ENCODE measurements at places on chromosomes 1 and 21. TPM values are rescaled to one million over a fixed set of nuclear protein-coding genes. Genes with fewer than 3 reads are reported as not detected.

The FHAD1 gene
- polyA plus RNA-seq = 3.9 TPM

- DNase-seq = no peak
Observed at GRCh38 chr1:160844447-160845232, 18.0 kb downstream of the CD244 start.

DNA sequence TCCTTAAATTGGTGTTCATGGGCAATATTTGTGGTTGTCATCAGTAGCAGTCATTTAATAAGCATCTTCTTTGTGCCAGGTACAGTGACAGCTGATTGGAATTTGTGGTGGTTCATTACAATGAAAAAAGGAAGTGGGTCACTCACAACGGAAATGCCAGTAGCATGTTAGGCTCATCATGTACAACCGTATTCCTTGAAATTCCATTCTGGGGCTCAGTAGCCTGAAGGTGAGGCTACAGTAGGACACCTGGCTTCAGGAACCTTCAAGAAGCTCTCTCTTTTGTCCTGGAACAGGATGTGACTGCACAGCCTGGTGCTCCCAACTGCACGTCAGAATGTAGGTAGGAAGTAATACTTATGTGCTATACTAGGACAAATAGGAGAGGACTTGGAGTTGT, 93.9 kb downstream of the ST3GAL3 start:
- no peak for DNase-seq

DNA sequence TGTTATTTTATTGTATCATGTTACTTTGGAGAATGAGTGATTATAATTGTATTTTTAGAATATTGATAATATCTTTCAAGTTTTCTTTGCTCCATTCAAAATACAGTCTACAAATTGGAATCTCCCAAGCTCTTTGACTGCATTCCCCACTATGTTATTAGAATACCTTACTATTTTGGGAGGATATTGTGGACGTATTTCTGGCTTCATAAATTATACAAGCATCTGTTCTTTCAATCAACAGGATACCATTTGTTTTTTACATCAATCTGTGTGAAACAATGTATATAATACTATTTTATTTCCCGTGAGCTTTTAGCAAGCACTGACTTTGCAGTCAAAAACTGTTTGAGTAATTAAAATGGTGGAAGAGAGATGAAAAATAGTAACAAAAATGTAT, 226.5 kb downstream of the PTPRC start:
- DNase-seq = no peak

- DNase-seq = no peak
Observed at GRCh38 chr21:27225151-27225550, 258.3 kb upstream of the ADAMTS5 start.

DNA sequence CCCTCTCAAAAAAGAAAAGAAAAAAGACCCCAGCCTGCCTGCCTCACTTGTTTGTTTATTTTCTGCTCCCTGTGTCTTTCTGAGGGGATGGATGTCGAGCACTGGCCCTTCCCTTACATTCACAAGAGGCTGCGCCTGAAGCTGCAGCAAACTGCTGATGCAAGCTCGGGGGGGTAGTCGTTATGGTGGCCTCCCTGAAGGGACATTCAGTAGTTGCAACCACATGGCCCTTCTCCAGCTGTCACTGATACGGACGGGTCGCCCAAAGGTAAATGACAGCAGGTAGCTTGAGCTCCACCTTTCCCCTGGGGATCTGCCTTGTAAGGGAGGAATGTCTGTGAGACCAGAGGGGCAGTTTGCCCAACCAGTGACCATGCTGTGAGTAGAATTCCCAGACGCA, 17.7 kb downstream of the PLEKHM2 start:
- no peak for DNase-seq

- DNase-seq = peak; percentile 3
Observed at GRCh38 chr1:61746813-61747212, 4.5 kb downstream of the PATJ start.

The CFAP141 gene
- 4.4 TPM for polyA plus RNA-seq

The SPRR2F gene
- polyA plus RNA-seq = not detected

The TSPAN2 gene
- polyA plus RNA-seq = 7.9 TPM

The CYP4B1 gene
- polyA plus RNA-seq = 2.8 TPM

DNA sequence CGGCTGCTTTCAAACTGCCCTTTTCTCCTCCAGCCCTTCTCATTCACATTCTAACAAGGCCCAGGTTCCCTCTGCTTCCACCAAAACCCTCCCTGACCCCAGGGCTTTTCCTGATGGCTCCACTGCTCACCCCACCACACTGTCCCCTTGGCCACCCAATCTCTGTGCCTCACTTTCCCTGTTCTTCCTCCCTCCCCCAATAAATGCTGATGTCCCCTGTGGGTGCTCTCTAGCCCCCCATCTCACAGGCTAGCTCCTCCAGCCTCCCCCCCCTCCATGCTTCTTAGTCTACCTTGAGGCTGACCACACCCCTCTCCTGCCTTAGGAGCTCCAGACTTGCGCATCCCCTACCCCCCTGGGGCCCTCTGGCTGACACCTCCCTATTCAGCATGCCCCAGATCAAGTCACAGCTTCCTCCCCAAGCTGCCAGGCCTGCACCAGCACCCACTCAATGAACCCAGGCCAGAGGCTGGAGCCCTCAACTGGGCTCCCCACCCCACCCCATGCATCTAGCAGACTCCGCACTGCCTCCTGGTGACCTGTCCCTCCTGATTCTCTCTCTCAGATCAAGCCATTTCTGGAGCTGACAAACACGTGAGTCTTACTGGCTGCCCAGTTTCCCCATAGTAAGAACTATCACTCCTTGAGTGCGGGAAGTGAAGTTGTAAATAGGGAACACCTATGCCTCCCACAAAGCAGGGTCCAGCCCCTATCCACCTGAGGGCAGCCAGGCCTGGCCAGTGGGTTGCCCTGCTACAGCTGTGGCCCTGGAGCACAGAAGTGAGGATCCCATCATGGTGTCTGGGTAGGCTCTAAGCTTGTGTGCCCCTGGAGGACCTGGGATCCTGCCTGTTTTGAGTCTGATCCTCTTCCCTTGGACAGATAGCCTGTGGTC, 117.9 kb downstream of the DMRTB1 start:
- no peak for DNase-seq

GRCh38 chr1:204502241-204502640, 7.6 kb upstream of the PIK3C2B start:
- no peak for DNase-seq

DNA sequence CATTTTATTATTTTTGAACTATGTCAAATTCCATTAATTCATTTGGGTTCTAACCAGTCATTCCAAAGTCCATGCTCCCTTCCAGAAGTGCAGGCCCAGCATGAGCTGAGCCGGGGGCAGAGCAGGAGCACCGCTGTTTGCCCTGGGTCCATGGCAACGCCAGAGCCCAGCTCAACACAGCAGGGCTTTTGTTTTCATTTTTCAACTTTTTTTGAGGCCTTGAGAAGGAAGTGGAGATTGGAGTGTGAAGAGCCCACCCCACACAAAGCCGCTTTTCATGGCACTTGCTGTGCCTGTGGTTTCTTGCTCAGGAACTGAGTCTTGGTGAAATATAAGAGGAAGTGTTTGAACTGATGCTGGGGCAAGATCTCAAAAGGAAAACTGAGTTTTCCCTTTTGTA, 13.2 kb upstream of the PRMT2 start:
- no peak for DNase-seq

The LCE1C gene
- polyA plus RNA-seq = not detected

DNA sequence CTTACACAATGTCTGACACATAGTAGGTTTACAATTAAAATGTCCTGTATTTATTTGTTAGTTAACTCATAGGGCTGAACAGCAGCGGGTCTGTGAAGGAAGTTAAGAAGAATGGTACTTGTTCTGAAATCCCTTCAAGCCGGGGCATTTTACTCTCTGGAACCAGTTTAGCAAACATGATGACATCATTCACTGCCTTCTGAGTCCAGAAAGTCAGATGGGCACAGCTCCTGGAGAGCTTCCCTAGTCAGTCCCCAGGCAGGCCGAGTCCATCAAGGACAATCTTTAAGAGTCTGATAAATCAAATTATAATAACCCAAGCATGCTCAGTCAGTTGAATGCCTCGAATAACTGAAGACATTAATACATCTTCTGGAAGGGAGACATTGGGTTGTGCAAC, 125.4 kb upstream of the DAB1 start:
- no peak for DNase-seq

DNA sequence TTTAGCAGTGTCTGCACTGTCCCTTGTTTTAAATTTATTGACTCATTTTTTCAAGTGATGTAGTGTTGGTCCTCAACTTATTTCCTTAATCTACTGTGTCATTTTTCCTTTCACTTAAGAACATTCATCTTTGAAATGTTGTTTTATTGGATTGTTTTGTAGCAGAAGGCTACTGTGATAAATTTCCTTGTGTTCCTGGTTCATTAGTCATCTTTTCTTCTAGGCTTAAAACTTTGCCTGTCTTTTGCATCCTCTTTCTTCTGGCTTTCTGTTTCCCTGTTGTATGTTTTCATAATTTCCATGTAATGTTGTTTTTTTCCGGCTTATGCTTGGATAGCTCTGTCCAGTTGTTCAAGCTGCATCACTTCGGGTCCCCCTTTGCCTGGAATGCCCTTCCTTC, 61.9 kb downstream of the UBE2T start:
- no peak for DNase-seq

DNA sequence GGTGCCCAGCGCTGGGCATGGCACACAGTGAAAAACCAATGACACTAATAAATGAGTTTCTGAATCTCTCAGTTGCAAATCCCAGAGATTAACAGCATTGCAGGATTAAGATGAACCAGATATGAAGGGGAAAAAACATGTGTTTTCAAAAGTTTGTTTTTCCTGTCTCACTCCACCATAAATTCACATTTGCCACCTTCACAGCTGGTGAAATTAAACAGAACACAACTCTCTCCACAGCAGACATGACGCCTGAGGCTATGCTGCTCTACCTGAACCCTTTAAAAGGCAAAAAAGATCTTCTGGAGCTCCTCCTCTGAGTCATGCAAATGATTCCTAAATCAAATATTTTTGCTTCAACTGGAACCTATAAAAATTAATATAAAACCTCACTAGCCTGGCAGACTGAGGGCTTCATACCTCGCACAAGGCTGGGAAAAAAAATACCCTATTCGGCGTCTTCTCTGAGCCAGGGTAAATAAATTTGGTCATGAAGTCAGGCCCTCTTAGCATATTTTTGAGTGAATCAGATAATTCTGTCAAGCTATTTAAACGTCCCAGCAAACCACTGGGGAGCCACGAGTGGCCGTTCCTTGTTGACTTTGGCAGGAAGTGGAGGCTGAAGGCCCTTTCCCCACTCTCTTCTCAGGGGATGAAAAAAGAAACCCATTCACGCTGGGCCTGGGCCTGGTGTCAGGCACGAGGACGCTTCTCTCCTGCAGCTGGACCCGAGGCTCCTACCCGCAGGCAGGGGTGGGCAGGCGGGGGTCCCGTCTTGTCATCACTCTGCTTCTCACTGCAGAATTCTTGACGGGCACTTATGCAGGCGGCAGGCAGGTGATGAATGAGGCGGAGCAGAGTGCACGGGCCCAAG, 53.0 kb downstream of the DMRTB1 start:
- DNase-seq = peak; percentile 43

DNA sequence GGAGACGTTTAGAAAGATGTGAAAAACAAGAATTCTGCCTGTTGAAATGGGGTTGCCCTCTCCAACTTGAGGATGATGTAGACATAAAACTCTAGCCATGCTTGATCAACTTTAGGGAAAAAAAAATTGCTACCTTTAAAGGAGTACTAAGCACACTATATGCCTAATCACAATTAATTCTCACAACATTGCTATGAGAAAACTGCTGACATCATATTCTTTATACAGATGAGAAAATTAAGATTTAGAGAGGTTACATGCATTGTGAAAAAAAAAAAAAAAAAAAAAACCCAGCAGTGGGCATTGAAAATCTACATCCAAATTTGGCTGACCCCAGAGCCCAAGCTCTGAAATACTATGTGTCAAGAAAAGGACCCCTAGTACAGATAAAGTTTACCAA, 617.2 kb upstream of the ADGRL2 start:
- DNase-seq = no peak

The EFNA1 gene
- 102 TPM for polyA plus RNA-seq

DNA sequence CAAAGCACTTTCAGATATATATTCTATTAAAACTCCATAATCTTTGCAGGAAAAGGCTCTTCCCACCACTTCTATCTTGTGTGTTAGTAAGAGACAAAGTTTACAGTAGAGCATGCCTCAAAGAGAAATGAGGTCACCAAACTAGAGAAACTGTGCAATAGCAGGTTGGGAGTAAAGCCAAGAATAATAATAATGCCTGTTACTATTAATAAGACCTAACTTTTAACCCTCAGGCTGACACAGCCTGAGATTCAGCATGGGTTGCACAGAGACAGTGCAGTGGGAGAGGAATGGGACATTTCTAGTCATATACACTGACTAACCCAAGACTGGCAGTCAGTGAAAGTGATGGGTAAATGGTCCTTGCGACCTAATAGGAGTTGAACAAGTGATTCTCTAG, 320.2 kb upstream of the NFIA start:
- DNase-seq = no peak

DNA sequence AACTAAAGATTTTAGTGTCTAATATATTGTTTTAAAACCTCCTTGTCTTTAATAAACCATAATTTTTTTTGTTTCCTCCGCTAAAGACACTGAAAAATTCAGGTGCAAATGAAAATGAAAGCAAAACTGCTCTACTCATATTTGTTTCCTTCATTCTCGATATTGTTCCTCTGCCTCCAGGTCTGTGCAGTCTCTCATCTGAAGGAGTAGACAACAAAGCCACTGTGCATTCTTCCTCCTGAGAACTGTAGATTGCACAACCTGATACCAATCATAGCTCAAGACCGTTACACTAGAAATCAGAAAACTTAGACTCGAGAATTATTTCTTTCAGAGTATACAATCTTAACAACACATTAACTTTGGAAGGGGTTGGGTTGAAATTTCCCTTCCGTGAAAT, 373.1 kb upstream of the CXADR start:
- no peak for DNase-seq

The LCE1A gene
- polyA plus RNA-seq = not detected

DNA sequence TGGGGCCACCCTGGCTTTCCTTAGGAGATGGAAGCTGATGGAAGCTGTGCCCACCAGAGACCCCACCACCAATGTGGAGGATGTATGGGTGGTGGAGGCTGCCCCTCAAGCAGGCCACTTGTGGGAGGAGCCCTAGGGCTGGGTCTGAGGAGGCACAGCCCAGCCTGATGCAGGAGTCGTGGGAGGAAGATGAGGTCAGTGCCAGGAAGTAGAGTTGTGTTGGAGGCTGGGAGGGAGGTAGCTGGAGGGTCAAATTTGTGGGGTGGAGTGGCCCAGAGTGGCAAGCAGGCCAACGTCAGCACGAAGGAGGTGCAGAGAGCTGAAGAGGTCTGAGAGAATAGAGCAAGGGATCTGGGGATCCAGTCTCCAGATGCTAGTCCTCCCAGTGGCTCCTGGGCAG, 119.0 kb upstream of the USP24 start:
- DNase-seq = no peak

The BEND5 gene
- 33.8 TPM for polyA plus RNA-seq
